ENCODE measurements at places on chromosomes 12 and 14.

DNA sequence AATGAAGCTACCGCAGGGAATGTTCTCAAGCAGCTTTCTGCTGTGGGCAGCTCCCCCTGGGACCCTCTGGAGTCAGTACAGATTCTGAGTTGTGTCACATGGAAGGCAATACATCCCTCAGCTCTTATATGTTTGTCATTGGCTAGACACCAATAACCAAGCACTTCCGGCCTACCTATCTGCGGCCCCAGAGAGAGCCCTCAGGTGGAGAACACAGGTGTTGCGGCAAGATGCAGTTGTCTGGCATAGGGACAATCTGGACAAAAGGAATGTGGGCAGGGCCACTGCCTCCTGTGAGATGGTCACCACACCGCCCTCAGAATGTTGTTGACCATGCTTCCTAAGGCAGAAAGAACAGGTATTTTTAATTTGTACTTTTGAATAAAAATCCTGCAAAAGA is 118.7 kb downstream of the BRMS1L start:
- no peak for DNase-seq

GRCh38 chr12:113239811-113240331 is 18.6 kb downstream of the TPCN1 start:
- no peak for DNase-seq

- no peak for DNase-seq
These were observed 78.4 kb downstream of the PTPRR start for GRCh38 chr12:70842136-70842535.

- no peak for DNase-seq
These were observed 8.1 kb downstream of the RTL1 start for GRCh38 chr14:100895411-100895810.

DNA sequence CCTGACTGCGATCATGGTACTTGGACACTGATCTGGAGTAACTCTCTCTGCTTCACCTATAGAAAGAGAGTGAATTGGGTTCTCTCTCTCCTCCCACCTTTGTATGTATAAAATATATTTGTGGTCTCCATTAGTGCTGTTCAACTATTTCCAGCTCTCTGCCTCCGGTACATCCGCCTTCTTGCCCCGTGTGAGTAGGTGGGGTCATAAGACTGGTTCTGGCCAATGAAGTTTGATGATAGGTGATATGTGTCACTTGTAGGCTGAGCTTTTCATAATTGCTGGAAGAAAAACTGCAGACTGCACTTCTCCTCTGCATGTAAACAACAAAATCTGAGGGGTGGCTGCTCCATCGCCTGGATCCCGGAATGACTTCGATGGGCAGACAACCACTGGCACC is 210.4 kb downstream of the EXOC5 start:
- no peak for DNase-seq

- DNase-seq: no peak
These were observed 41.8 kb upstream of the DCD start for GRCh38 chr12:54689984-54690383.

GRCh38 chr12:60421741-60422140 is 825.9 kb downstream of the SLC16A7 start:
- no peak for DNase-seq

- no peak for DNase-seq
These were observed 1144.5 kb downstream of the FSCB start for GRCh38 chr14:43362586-43362985.
